COR-L47 (cell line): ENCODE measurements at places on chromosomes 1 and 21.

GRCh38 chr1:173424782-173425407 lies 52.2 kb upstream of the PRDX6 start:
- DNase-seq: no peak

GRCh38 chr1:94031154-94031553 lies 89.8 kb downstream of the ABCA4 start:
- DNase-seq: no peak

DNA sequence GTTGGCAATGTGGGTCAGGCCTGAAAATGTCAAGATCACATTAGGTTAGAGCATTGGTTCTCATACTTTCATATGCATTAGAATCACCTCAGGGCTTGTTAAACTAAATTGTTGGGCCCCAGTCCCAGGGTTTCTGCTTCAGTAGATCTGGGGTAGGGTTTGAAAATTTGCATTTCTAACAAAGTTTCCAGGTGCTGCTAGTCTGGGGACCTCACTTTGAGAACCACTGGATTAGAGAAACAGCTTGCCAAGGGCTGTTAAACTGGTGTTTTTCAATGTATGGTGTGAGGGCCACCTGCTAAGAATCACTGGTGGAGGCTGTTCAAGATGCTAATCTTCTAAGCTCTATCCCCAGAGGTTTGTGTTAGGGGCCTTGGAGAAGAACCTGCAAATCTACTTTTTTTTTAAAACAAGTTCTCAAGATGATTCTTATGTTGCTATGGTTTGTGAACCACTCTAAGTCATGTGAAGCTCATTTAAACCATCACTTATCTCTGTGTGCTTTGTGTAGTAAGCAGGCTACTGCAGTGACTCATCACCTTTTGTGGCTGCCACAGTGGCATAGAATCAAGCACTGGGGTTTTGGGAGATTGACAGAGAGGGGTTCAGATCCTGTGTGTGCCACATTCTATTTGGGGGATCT lies 152.2 kb downstream of the S1PR1 start:
- no peak for DNase-seq

GRCh38 chr1:17922833-17923232 lies 167.7 kb downstream of the ACTL8 start:
- DNase-seq: peak; percentile 11

- DNase-seq: no peak
These were observed 4.8 kb downstream of the PHACTR4 start for GRCh38 chr1:28374297-28374696.

- no peak for DNase-seq
These were observed 111.3 kb downstream of the ADSS2 start for GRCh38 chr1:244340396-244340795.

- DNase-seq: no peak
These were observed 8.8 kb upstream of the CAMK2N1 start for GRCh38 chr1:20494609-20495311.

DNA sequence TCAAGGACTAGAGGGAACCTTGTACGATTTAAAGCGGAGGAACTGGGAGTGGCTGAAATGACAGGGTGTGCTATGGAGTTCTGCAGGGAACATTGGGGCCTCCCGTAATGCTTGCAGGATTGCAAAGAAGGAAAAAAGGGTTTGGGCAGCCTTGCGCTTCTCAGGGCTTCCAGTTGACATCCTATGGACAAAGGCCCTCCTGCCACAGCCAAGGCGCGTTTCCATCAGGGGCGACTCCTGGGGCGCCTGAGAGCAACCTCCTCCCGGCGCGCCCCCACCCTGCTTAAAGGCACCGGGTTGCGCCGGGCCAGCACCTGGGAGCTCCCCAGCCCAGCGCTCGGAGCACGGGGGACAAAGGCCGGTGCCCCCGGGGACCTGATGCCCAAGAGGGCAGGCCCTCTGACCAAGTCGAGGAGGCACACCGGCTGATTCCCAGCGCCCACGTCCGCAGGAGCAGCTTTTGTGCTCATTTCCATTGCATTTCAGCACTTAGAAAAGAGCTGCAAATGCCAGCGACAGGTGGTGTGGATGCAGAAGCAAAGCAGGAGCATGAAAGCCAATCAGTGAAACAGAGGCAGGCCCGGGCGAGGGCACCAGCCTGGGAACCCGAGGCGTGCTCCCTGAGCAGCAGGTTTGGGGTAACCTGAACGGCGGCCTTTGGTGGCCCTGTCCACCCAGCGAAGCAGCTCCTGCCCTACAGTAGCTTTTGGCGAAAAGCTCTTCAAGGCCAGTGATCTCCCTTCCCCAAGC lies 17.6 kb upstream of the RNF187 start:
- no peak for DNase-seq

DNA sequence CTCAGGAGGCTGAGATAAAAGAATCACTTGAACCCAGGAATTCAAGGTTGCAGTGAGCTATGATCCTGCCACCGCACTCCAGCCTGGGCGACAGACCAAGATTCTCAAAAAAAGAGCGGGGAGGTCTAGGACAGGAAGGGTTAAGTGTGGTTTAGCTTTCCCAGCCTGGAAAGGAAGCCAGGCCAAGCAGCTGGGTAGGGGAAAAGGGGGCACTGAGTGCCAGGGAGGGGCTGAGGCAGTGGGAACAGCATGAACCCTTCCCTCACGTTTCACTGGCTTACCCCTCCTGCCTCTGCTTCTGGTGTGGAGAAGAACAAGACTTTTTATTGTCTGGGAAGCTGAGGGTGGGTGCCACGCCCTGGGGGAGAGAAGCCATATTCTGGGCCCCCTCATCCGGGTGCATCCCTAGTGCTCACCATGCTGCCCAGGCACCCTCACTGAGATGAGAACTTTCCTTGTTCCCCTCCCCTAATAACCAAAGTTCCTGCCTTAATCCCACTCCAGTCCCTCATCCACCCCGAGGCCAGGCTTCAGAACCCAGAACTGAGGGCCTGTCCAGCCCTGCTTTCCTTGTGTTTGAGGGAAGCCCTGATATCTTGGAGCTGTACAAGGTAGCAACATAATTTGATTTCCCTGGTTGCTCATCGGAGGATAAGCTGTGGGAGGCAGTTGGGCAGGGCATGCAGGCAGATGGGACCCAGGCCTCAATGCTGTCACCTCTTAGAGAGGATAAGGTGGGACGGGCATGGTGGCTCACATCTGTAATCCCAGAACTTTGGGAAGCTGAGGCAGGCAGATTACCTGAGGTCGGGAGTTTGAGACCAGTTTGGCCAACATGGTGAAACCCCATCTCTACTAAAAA lies 2.0 kb upstream of the LMNA start:
- DNase-seq: no peak

- DNase-seq: no peak
These were observed 88.7 kb downstream of the WLS start for GRCh38 chr1:68143633-68144032.

GRCh38 chr1:23909412-23909811 lies 3.8 kb downstream of the CNR2 start:
- no peak for DNase-seq

- DNase-seq: no peak
These were observed 139.6 kb downstream of the TOMM20 start for GRCh38 chr1:234989019-234989418.

GRCh38 chr1:47013293-47013692 lies 10.2 kb upstream of the CYP4X1 start:
- no peak for DNase-seq

- no peak for DNase-seq
These were observed 128.7 kb downstream of the VPS13D start for GRCh38 chr1:12358499-12358898.

DNA sequence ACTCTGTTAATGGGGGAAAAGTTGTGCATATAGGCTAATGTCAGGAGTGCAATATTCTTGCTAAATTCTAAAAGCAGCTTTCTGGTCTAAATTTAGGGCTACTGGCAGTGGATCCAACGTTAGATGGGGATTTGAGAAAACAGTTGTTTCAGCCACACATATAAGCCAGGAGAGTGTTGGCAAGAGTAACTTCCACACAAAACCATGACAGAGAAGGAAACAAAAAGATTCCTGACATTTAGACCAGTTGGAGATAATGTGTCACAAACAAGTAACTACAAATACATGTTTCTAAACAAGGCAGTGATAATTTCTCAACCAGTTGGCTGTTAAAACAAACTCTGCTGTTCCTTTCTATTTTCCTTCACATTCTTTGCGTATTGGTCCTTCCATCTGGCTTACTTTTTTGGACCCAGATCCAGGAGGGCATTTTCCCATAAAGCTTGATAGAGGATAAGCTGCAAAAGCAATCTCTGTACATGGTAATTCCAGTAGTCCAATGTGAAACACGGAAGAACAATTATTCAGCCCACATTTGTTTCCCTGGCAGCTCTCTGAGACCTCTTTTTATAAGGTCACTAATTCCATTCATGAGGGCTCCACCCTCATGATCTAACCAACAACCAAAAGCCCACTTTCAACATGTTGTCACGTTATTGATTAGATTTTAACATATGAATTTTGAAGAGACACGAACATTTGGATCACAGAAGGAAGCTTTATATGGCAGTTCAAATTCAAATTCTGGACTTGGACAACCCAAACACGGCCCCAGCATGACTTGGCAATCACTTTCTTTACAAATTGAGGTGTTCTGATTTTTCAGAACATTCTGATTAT lies 1888.6 kb downstream of the MRPL39 start:
- no peak for DNase-seq

DNA sequence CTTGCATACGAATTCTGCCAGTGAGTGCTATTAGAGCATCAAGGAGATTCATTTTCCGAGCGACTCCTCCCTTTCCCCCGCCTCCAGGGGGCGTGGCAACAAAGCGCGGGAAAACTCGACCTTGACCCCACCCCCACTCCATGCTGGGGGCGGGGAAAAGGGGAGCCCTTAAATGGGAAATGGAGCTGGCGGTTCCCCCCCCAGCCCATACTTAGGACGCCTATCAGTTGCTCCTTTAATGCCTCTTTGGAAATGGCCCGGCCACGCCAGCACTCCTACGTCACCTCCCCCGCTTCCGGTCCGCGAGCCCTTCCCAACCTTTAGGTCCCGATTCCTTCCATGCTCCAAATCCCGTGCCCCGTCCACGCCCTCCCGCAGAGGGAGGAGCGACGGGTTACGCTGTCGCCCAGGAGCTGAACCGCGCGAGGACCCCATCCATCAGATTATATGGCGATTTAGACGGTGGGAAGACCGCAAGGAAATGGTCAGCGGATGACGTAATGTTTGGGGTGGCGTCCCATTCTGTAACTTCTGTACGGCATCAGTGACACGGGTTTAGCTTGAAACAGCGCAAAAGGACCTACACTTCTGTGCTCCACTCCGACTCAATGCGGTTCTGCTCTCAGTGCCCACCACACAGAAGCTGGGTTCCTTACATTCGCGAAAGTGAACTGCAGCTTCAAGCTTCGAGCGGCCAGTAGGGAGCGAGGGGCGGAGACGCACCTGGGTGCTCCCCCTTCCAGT lies 702 bp upstream of the ZNF687 start:
- DNase-seq: peak; percentile 94

GRCh38 chr1:93171549-93172034 lies 8.6 kb downstream of the TMED5 start:
- no peak for DNase-seq
